ENCODE measurements at places on chromosomes 12 and 14.

DNA sequence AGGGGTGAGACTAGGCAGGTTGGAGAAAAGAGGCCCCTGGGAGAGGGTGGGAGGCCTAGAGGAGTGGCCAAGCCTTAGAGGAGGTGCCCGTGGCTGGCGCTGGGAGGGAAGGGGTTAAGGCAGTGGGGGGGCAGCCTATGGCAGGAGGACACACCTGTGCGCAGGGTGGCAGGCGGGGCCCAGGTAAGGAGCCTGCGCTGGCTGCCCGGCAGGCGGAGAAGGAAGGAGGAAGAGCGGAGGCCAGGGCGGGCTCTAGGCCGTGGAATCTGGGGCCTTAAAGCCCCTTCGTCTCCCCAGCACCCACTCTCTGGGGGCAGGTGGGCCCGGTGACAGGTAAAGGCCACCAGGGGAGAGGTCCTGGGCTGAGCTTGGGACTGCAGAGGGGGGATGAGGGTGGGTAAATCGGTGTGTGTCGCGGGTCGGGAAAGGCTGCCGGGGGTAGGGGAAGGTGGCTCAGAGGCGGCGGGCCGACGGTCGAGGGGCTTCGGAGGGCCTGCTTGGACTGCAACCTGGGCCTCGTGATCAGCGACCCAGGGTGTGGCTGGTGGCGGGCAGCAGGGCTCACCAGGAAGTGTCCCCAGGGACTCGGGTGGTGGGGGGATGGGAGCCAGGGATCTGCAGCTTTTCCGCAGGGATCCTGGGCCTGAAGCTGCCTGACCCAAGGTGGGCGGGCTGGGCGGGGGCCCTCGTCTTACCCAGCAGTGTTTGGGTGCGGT, 7.3 kb downstream of the PHB2 start:
- no peak for DNase-seq

DNA sequence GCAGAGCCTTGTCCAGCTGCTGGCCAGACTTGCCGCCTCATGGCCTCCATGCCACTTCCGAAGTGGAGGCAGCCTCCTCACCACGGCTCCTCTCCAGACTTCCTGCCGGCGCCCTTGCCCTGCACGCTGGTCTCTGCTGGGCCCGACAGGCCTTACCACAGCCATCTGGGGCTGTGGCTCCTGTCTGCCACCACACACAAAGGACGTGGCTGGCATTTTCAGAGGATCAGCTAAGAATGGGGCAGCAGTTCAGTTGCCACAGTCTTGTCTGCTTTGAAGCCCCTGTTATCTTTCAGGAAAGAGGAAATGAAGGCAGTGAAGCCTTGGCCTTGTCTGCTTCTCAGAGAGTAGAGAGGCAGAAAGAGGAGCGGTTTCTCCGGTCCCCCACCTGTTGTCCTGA, 178.0 kb upstream of the FKBP4 start:
- DNase-seq: no peak

GRCh38 chr14:99033951-99034350, 238.0 kb downstream of the BCL11B start:
- no peak for DNase-seq

GRCh38 chr12:116429826-116430360, 129.3 kb upstream of the MAP1LC3B2 start:
- DNase-seq: no peak

GRCh38 chr12:122969676-122970075, 3.4 kb upstream of the ABCB9 start:
- no peak for DNase-seq

- no peak for DNase-seq
Observed at GRCh38 chr14:74142523-74142922, 57.8 kb downstream of the LIN52 start.

DNA sequence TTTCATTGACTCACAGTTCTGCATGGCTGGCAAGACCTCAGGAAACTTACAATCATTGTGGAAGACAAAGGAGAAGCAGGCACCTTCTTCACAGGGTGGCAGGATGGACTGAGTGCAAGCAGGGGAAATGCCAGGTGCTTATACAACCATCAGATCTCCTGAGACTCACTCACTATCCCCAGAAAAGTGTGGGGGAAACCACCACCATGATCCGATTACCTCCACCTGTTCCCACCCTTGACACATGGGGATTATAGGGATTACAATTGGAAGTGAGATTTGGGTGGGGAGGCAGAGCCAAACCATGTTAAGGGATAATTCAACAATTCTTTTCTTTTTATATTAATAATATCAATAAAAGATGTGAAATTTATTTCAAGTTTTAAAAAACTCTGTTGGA, 34.1 kb downstream of the CNTN1 start:
- no peak for DNase-seq

GRCh38 chr12:130606231-130606630, 109.9 kb downstream of the RIMBP2 start:
- no peak for DNase-seq

GRCh38 chr12:13534242-13534641, 337.7 kb downstream of the EMP1 start:
- DNase-seq: peak; percentile 11

Data from muscle of leg (tissue), 16 donors.